Suppressor macrophage treated with lipopolysaccharide for 4 hours (primary cell): ENCODE measurements at places on chromosomes 6 and 20.
A peak's percentile ranks its signal among the peaks of the same experiment; 100 is the strongest.

- no peak for DNase-seq
These were observed 23.1 kb upstream of the FBXO9 start for GRCh38 chr6:53042112-53042511.

- no peak for DNase-seq
These were observed 3.9 kb upstream of the FAM83C start for GRCh38 chr20:35296101-35296554.

GRCh38 chr6:44561832-44562665 lies 174.5 kb downstream of the CDC5L start:
- DNase-seq, result peak; percentile 19

DNA sequence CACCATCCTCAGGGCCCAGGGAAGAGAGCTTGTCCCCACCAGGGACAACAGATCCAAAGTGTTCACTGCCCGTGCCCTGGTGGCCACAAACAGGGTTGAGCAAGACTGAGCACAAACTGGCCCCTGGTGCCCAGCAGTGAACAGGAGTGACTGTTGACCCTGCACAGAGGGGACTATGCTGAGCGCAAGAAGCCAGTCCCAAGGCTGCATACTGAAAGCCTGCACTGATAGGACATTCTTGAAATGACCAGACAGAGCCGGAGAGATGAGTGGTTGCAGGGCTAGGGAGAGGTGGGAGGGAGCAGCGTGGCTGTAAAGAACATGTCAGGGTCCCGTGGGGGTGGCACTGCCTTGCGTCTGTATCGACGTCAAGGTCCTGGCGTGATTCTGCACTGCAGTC lies 2.9 kb upstream of the FNDC11 start:
- no peak for DNase-seq

GRCh38 chr6:98014442-98015201 lies 731.6 kb upstream of the MMS22L start:
- DNase-seq, result no peak

DNA sequence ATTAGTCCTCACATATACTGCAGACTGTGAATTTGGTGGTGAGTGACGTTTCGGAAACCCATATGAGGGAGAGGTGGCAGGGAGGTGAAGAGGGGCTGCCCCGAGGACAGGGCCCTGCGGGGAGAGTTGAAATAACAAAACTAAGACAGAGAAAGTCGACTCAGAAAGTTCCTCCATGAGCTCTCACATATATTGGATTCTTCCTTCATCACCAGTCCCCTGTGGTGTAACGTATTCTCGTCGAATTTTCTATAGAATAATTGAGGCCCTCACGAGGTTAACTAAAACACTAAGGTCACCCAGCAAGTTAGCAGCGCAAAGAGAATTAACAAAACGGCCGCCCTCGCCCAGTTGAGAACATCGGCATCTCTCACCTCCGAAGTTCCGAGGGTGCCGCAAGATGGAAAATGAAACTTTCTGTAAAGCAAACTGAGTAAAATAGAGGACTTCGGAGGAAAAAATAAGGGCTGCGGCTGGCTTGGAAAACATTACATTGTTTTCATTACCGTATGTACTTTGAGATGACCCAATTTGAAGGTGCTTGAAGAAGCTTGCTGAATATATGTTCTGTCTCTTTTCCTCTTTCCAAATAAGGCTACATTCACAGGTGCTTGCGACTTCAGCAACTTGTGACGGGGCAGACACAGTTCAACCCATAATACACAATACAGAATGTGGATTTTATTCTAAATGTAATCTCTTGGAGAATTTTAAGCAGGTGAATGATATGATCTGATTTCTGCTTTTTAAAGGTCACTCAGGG lies 490.9 kb upstream of the JARID2 start:
- no peak for DNase-seq

DNA sequence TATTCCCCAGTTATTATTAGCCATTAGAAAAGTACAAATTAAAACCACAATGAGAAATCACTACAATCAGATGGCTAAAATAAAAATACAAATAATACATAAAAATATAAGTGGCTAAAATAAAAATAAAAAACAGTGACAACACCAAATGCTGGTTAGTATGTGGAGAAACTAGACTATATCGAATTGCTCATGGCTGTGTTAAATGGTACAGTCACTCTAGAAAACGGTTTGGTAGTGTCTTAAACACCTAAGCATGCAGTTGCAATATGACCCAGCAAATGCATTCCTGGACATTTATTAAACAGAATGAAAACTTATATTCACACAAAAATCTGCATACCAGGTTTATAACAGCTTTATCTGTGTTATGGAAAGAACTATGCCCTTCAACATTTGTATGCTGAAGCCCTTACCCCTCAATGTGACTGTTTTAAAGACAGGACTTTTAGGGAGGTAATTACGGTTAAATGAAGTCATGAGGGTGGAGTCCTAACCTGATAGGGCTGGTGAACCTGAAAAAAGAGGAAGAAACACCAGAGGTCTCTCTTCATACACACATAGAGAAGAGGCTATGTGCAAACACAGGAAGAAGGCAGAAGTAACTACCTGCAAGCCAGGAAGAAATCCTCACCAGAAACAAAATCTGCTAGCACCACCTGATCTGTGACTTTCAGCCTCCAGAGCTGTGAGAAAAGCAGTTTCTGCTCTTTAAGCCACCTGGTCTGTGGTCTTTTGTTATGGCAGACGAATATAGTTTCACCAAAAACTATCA lies 84.9 kb downstream of the ASCC3 start:
- no peak for DNase-seq

DNA sequence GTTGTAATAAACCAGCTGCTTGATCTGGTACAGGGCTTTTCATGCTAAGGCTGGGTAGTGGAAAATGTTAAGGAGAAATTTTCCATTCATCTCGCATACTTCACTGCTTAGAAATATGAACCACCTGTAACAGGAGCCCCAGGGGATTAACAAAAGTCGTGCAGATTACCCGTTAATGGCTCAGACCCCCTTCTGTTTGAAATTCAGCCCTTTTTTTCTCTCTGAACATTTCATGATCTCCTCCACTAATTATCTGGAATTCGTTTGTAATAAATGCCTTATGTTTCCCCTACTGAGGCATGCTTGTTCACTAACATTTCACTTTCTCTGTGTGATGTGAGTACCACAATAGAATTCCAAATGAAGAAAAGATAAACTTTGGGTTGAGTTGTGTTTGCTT lies 336.4 kb upstream of the HSF2 start:
- no peak for DNase-seq

DNA sequence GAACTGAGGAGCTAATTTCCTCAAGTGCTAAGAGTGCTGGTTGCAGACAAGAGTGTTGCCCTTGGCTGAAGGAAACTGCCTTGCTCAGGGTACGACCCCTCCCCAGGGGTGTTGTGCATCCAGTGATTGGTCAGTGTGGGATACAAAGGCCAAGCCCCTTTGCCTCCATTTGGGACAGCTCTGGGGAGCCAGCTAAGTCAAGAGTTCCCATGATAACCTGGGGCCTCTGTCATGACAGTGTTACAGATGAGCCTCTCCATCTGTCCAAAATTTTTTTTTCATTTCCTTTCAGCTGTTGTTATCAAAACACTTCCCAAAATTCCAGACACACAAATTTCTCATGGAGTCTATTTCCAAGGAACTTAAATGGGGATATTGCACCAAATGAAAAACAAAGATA lies 93.3 kb downstream of the HS3ST5 start:
- DNase-seq, result no peak

GRCh38 chr6:168626046-168626602 lies 185.1 kb downstream of the SMOC2 start:
- no peak for DNase-seq

DNA sequence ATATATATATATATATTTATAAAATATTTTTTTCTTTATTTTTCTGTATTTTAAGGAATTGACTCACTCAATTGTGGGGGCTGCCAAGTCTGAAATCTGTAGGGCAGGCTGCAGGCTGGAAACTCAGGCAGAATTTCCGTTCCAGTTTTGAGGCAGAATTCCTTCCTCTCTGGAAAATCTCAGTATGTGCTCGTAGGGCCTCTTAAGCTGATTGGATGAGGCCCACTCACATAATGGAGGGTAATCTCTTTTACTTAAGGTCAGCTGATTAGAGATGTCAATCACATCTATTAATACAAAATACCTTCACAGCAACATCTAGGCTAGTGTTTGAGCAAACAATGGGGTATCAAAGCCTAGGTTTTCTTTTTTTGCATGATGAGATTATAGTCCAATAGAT lies 244.7 kb upstream of the RNF24 start:
- no peak for DNase-seq
